GM04503 (cell line): ENCODE measurements at places on chromosomes 5 and 9.

DNA sequence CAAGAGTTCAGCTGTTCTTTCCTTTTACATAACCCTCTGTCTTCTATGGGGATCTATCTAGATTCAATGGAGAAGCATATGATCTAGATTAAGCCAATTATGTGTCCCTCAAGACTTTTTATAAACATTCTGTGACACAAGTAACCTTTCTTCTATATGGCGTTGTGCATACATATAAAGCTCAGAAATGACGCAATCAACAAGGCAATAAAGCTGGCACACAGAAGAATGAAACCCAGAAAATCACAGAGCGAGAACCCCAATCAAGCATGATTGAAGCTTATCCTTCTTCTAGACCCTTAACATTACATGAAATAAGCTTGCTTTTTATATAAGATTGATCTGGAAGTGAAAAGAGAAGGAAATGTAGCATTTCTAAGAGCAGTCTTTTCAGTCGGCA is 178.9 kb downstream of the DMRTA1 start:
- no peak for DNase-seq

- DNase-seq = no peak
Measured at GRCh38 chr5:59116231-59116865, 533.5 kb downstream of the RAB3C start.

- no peak for DNase-seq
Measured at GRCh38 chr9:133104718-133105460, 16.2 kb downstream of the RALGDS start.

DNA sequence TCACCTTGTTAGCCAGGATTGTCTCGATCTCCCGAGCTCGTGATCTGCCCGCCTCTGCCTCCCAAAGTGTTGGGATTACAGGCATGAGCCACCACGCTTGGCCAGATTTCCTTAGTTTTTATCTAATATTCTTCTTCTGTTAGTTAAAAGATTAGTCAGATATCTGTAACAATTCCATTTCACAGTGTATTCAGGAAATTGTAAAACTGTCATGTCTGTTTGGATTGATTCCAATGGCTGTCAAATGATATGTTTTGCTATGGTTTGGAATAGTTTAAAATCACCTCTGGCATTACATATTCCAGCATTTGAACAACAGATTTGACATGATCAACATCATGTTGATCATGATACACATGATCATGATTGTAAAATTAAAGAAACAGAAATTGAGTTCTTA is 193.6 kb upstream of the DAB2 start:
- no peak for DNase-seq

DNA sequence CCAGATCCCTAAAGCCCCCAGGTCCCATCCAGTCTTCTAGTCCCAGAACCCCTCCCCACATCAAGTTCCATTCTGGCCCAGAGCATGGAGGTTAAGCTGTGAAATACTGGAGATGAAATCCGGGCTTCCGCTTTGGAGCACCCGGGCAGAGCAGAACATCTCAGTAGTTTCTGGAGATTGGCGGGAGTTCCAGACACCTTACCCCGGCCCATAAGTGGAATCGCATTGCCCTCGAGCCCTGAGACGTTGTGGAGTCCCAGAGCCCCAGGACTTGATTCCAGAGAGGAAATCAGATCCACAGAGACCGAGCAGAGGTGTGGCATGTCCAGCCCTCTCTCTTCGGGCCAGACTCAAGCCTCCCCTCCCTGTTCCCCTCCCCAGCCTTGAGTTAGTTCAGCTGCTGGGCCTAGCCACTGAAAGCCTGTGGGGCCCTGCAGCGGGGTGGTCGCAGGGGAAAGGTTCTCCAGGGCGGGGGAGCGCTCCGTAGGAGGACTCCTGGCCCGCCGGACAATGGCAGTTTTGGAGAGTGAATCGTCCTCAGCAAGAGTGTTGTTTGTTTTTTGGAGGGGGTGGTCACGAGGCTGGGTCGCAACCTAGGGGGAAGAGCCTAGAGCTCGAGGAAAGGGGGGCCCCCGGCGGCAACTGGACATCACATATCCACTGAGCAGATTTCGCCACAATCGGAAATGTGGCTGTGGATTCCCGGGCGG is 1.0 kb upstream of the PAX5 start:
- DNase-seq = no peak

DNA sequence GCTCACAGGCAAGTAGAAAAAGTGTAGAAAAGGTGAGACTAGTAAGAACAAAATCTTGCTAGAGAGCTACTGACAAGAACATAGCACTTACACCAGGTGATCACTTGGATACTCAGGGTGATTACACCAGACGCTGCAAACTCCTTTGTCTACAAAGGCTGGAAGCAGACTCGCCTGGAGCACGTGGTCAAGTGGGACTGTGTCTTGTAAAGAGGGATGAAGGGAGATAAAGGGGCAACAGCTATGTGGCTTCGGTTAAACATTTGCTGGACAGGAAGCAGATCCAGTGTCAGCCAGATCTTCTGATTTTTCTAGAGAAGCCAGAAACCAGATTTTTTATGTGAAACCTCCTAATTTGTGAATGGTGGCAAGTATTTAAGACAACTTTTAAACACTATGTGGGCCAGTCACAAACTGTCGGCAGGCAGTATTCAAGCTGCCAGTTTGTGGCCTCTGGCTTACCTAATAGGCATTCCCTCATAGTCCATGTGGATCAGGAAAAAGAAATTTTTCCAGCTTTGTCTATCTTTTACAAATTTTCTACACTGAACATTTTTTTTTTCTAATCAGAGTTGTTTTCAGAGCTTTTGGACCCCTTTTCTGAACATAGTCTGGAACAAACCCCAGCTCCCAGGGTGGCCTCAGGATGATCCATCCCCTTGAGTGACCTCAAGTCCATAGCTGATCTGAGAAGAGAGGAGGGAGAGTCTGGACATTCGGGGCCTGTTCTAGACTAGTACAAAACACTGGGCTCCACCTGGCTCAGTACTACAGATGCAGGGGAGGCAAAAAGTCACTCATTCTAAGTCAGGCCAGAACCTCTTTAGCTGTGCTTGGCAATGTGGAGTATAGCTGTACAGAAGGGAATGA is 262.9 kb downstream of the ARRDC3 start:
- no peak for DNase-seq

- no peak for DNase-seq
Measured at GRCh38 chr9:72983512-72984225, 30.8 kb upstream of the ALDH1A1 start.

- DNase-seq = peak; percentile 25
Measured at GRCh38 chr5:89728750-89729149, 680.8 kb downstream of the CETN3 start.

GRCh38 chr5:78552729-78553342 is 95.7 kb downstream of the LHFPL2 start:
- no peak for DNase-seq

GRCh38 chr9:124758691-124759090 is 12.4 kb downstream of the NR6A1 start:
- no peak for DNase-seq

- DNase-seq = no peak
Measured at GRCh38 chr9:19198406-19198805, 32.1 kb upstream of the DENND4C start.

DNA sequence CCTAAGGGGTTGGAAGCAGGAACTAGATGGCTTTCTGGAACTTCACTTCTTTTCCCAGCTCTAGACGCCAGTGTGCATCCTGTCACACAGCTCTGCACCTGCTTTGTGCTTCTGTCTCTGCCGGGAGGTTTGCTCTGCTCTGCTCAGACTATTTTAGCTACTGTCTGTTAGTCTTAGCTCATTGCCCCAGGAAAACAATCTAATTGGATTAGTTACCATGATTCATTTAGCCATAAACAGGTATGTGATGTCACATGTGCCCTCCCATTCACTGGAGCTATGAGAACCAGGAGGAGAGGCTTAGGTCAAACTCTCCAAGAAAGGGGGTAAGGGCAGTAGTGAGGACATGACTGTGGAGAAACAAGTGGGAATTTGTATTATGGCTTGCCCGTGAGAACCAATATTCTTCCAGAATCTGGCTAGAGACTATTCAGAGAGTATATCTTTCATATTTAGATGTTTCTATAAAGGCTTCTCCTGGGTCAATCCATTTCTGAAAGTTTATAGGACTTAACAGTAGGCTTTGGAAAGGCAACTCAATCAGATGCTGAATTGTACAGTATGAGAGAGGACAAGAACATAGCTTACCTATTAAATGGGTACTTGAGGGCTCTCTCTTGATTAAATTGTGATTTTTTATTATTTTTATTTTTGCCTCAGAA is 22.4 kb upstream of the NREP start:
- no peak for DNase-seq

DNA sequence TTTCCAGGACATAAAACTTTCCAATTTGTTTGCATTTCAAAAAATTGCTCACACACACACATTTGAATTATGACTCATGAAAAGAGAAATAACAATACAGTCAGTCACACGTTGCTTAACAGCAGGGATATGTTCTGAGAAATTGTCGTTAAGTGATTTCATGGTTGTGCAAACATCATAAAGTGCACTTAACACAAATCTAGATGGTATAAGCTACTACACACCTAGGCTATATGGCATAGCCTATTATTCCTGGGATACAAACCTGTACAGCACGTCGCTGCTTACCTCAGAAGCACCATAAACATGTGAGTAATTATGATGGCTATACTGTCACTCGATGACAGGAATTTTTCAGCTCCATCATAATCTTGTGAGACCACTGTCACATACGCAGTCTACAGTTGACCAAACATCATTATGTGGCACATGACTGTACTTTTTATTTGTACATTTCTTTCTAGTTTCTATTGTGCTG is 378.2 kb downstream of the ACTL7B start:
- DNase-seq = no peak

- DNase-seq = no peak
Measured at GRCh38 chr5:148858547-148858946, 32.1 kb downstream of the ADRB2 start.

- DNase-seq = peak; percentile 90
Measured at GRCh38 chr5:91212714-91213092, 170.4 kb downstream of the ARRDC3 start.

GRCh38 chr5:37037840-37038239 is 161.3 kb downstream of the NIPBL start:
- no peak for DNase-seq

DNA sequence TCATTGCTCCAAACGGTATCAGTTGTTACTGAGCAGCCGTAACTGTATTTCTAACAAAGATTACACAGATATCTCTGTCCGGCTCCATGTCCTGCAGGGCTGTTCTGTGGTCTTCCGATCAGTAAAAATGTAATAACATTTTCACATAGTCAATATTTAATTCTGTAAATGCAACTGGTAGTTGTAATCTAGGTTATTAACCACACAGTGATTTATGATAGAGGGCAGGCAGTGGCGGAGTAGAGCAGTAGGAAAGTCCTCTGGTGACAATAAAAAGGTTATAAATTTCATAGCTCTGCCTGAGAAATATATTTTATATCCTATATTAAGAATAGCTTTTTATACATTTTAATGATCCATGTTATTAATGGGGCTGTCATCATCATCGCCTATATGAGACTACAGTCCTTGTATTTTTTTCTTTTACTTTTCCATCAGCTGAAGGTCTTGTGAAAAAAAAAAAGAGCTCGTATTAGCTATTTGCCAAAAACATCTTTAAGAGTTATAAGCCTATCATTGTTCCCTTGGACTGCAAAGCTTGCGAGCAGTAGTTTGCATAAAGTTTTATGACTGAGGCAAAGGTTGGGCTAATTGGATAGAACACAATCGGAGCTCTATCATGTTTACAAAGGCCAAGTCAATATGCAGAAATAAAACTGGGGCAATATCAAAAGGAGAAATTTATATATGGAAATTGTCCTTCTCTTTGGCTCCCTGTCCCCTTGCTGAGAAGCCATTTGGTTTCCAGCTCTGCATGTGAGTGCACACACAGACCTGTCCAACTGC is 648.0 kb downstream of the IRX1 start:
- no peak for DNase-seq

GRCh38 chr9:12748954-12749353 is 25.9 kb upstream of the LURAP1L start:
- DNase-seq = no peak

GRCh38 chr9:94706922-94707321 is 19.6 kb upstream of the AOPEP start:
- DNase-seq = no peak

- DNase-seq = no peak
Measured at GRCh38 chr9:19408693-19409400, at the start of gene ACER2. Gene ACER2, plus strand, starts transcription at chr9:19409009. Its CDS starts 76 bp downstream, at chr9:19409085.

DNA sequence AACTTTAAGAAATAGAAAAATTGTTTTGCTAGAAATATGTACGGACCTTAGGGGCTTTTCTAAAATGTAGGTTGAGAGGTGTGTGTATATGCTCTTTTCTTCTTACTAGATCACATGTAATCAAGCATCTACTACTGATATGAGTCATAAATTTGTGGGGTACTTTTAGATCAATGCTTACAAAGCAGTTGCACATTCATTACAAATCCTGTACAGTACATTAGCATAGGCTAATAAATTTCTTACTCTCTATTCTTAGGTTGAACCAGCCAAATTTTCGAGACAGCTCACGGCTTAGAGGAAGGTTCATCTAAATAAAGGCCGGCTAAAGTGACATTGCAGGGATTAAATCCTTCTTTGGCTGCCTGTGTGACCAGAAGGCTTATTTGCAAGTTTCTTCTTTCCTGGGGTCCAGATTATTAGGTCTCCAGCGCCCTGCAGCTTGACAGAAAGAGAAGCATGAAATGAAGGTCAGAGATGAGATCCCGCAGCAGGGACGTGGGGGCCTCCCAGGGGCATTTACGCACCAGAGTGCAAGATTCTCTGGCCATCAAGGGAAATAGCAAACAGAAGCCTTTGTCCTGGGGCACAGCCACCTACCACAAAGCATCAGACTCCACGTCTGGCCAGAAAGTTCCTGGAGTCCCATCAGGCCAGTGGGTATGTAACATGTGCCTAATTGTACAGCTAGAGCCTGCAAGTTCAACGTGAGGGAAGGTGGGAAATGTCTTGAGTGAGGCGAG is 53.0 kb downstream of the NIM1K start:
- DNase-seq = no peak

GRCh38 chr5:59725392-59725767 is 168.1 kb downstream of the PDE4D start:
- DNase-seq = peak; percentile 23

DNA sequence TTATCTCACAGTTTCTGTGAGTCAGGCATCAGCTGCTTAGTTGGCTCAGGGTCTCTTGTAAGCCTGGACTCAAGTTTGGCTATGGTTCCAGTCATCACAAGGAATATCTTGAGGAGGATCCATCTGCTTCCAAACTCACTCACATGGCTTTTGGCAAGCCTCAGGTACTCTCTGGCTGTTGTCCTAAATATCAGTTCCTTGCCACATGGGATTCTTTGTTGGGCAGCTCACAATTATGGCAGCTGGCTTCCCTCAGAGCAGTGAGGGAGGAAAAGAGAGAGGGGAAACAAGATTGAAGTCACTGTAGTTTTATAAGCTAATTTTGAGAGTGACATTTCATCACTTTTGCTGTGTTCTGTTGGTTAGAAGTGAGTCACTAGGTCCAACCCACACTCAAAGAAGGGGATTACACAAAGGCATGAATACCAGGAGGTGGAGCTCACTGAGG is 144.5 kb downstream of the GCNT1 start:
- peak; percentile 29 for DNase-seq
